Thoracic aorta (tissue), 2 donors: ENCODE measurements at places on chromosomes 11 and 22.

DNA sequence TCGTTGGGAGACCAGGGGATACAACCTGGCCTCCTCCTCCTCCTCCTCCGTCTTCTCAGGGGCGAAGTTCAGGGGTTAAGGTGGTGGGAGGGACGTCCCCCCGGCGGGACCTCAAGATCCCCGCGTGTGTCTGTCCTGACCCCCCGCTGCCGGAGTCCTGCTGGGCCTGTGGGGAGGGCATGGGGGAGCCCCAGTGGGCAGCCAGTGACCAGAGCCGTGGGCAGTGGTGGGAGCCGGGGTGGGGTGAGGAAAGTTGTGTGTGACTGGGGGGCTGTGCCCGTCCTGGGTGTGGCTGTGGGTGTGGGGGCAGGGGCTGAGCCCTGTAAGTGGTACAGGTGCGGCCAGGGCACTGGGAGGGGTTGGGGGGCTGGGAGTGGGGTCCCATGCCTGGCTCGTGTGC, 10.1 kb downstream of the TSPAN4 start:
- no peak for DNase-seq

DNA sequence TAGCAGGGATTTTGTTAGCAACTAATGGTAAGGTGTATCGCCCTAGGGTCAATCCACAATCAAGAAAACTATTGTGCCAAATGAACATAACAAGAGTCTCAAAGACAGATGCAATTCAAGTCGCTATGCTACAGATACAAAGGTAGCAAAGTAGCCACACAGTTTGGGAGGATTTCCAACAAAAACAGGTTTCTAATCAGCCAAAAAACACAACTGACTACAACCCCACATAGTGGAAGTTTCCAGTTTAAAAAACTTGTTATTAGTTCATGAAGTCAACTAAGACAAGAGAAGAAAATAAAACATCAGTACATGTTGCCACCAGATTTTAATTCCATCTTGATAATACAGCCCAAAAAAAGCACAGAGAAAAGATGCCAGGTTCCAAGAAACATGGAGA, 38.0 kb downstream of the MYH9 start:
- DNase-seq: no peak

DNA sequence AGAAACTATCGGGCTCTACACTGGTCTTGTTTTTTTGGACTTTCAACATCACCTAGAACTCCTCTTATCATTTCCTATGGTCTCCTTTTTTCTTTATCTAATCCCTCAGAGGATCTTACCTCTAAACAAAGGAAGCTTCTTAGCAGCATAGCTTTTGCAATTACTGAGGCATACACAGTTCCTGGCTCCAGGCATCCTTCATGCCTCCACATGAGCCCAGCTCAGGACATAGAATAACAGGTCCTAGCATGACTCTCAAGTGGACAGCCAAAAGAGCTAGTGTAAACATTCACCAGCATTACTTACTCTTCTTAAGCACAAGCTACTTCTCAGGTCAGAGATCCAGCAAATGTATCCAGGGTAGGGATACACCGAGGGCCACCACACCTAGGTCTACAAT, 17.1 kb downstream of the CFAP300 start:
- DNase-seq: no peak

DNA sequence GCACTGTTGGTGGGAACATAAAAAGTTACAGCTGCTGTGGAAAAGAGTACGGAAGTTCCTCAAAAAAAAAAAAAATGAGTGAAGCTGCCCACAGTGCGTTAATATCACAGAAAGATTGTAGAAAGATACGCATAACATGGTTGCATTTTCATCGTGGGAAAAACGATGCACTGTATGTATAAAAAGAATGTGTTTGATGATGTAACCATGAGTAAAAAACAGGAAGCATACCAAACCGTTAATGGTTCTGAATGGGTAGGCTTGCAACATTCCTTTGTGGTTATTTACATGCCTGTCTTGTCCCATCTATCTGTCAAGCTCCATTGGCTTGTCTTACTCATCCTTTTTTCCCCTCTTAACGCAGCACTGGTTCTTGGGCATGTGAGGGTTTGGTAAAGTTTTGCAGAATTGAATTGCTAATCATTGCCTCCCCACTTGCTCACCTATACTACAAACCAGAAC, 33.8 kb upstream of the DKK3 start:
- no peak for DNase-seq

GRCh38 chr11:116882386-116882785, 45.0 kb upstream of the APOA1 start:
- DNase-seq: no peak

GRCh38 chr11:102266099-102266498, 51.2 kb upstream of the BIRC3 start:
- no peak for DNase-seq

- DNase-seq: no peak
Measured at GRCh38 chr11:15670520-15671070, 555.9 kb downstream of the INSC start.

- DNase-seq: peak; percentile 16
Measured at GRCh38 chr11:26841818-26842473, 120.1 kb upstream of the SLC5A12 start.

- DNase-seq: no peak
Measured at GRCh38 chr11:110455718-110456117, 26.0 kb downstream of the FDX1 start.

GRCh38 chr11:1884303-1884700, 7.4 kb downstream of the PRR33 start:
- DNase-seq: no peak

DNA sequence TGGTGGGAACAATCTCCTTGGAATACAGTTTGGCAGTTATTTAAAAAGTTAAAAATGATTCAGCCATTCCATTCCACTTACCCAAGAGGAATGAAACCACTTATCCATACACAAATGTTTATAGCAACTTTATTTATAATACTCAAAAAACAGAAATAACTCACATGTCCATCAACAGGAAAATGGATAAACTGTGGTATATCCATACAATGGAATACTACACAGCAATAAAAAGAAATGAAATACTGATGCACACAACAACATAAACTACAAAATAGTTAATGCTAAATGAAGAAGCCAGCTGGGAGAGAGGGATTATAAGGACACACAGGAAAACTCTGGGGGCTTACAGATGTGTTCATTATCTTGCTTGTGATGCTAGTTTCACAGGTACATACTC, 64.7 kb downstream of the FCHSD2 start:
- no peak for DNase-seq

DNA sequence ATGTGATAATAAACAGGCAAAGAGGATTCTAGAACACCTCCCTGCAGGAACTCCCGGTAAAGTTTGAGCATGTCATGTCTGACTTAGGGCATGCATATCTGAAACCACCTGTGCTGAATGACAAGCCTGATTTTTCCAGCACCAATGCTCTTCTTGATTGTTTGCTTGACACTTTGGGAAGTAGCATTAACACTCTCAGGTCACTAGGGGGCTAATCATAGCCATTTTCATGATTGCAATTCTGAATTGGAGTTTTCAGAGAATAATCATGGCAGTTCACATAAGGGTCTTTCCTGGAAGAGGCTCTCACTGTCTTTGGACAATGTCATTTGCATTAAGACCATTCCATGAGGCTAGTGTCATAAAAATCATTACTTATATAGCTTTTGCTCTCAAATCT, 234.4 kb upstream of the MTNR1B start:
- no peak for DNase-seq

GRCh38 chr11:57800444-57801182, 39.0 kb downstream of the CTNND1 start:
- no peak for DNase-seq

DNA sequence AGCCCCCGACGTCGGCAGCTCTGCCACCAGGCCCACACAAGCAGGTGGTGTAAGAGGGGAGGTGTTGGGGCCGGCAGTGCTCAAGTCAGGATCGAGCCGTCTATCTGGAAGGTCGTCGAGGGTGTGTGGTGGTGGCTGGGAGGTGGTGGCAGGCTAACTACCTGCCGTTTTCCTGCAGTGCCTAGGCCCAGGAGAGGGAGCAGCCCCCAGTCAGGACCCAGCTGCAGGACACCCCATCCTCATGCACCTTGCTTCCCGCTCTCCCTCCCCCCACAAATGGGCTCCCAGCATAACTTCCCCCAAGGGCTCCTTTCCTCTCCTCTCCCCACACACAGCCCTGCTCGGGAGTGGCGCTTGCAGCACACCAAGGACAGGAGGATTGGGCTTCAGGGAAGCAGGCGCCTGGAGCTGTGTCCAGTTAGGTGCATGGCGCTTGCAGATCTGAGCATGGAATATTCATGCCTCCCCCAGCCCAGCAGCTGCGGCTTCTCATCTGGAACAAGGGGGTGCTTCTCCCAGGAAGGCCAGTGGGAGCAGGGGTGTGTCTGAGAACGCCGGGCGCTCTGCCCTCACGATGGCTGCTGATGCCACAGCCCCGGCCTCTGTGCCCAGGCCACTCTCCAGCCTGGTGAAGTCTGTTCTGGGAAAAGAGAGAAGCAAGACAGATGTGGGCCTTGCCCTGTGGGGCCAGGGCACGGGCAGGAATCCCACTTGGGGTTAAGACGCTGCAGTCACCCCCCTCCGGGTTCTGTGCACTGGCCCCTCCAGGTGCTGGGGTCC, 127.7 kb downstream of the IGLL1 start:
- DNase-seq: no peak

GRCh38 chr11:64085906-64086257, 50.2 kb downstream of the FLRT1 start:
- DNase-seq: no peak

DNA sequence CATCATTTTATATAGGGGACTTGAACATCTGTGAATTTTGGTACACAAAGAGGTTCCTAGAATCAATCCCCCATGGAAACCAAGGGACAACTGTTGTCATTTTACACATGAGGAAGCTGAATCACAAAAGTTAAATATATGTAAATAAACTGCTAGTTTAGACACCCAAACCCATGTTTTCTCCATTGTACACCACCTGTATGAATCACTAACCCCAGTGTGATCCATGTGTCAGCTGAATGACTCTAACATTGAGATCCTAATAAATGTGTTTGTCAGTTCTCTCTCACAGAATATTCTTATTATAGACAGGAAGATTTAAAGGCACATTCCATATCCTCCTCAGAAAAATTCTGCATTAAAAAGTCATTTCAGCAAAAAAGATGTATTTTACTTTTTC, 83.3 kb downstream of the ATG16L2 start:
- no peak for DNase-seq

DNA sequence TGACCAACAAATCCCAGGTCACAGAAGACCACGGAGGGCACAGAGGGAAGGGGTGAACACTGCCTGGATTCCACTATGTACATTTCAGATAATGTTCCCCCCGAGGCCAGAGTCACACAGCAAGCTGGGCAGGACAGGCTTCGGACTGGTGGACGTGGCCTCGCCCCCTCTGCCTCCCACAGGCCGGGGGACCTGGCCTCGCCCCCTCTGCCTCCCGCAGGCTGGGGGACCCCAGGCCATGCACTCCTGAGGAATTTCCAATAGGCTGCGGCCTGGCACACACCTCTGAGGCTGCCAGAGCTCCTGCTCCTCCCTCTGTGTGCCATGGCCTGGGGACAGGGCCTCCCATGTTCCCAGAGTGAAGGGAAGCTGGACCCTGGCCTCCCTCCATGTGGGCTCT, 1352.8 kb downstream of the BRD1 start:
- DNase-seq: no peak

DNA sequence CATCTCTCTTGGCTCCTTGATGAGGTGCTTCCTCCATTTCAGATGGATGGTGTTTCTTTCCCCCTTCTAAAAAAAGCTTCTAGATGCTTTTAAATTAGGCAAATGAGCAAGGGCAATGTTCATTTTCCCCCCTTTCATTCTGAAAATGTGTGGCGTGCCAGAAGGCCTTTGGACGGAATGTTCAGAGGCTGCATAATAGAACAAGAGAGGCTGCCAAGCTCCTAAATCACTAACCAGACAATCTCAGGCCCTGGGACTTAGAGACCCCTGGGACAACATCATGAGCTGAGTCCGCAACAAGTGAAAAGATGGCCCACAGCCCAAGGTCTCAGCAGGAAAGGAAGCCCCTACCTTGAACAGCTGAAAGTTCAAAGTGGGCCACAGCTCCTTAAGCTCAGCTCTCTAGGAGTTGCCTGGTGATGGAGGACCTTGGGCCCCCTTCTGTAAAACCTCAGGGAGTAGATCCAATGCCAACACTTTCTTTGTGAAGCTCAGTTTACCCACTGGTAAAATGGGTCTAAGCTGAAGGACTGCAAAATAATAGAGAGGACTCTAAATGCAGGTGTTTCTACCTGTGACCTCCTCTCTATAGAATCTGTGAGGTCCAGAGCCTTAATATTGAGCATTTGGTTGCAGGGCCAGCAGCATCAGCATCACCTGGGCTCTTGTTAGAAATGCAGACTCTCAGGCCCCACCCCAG, 144.0 kb downstream of the FBXO7 start:
- DNase-seq: no peak

DNA sequence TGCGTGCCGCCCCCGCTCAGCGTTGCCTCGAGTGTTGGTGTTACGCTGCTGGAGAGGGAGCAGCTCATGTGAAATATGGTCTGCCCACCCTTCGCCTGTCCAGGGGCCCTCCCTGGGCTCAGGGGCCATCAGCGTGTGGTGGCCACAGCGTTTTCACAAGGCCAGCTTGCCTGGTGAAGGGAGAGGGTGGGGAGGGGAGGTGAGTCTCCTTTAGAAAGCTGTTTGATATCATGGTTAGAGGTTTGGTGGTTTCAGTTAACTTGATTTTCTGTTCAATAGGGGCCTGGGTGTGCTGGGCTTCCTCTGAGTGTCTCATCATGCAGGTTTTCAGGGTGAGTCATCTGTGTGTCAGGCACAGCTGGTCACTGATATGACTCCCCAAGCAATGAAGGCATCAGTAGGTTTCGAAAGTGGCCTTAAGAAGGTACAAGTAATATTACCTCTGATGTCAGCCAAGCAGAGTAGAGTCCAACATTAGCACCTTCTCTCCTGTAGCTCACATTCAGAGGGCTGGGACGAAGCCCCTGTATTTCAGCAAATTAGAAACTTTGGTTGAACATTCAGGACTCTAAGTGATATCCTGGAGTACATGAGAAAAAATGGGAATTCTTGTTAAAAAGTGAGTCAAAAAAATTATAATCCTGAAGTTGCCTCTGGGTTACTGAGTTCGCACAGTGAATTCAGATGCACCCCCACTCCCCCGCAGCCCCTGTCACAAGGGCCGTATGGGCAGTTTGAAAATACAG, 172.5 kb downstream of the TBC1D22A start:
- no peak for DNase-seq
